ENCODE measurements at places on chromosomes 12 and 14.

DNA sequence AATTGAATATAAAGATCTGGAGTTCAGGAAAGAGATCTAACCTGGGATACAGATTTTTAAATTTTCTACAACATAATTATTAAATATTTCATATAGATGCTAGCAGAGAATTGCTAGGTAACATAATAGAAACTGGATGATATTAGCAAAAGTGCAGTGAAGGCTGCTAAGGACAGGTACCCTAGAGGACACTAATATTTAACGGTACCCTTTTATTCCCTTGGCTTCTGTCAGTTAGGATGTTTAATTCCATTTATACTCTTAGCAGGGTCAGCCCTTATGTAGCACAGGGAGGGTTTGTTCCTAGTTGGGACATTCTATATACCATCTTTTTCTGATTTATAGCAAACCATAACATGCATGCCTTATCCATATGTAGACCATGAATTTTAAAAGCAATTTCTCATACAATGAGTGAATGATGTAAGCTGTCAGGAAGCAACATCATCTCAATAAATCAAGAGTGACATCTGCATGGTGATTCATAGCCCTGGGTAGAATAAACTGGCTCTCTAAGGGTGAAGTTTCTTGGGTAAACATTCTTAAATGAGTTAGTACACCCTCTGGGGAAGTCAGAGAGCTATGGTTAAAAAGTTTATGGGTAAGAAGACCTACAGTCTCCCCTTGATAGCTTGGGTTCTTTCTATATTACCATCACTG is 404.4 kb upstream of the MGAT4C start:
- no peak for DNase-seq

GRCh38 chr14:72500234-72500838 is 393.6 kb downstream of the DPF3 start:
- no peak for DNase-seq

DNA sequence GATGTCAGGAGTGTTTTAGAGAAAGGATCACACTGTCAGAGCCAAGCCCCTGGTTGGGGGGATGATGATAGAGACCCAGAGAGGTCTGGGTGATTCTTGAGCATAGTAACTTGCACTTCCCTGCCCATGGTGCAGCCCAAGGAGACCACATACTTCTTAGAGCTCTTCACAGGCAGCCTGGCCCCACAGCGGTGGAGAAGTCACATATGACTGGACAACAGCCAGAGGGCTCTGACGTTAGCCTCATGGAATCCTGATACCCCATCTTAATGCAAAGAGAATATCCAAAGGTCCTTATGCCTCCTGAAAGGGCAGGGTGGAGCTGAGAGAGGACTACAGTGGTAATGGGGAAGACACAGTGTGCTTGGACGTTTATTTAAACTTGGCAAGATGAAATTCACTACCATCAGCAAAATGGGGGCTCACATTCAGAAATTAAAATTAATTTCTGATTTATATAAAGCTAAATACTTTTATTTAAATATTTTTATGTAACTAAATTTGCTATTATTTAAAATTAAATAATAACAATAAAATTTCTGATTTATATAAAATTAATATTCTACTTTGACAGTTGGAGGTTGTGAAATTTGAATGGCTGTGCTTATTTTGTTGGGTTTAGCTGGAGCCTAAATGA is 131.3 kb downstream of the KTN1 start:
- DNase-seq: no peak

GRCh38 chr12:109466821-109467220 is 10.3 kb downstream of the KCTD10 start:
- no peak for DNase-seq

- DNase-seq: peak; percentile 59
These were observed 43.1 kb downstream of the ALDH1L2 start for GRCh38 chr12:105041186-105041585.

GRCh38 chr14:71687166-71687831 is 244.9 kb upstream of the RGS6 start:
- no peak for DNase-seq

- DNase-seq: no peak
These were observed 19.4 kb upstream of the PTGDR start for GRCh38 chr14:52248057-52248456.

- DNase-seq: no peak
These were observed 30.6 kb downstream of the USP15 start for GRCh38 chr12:62290846-62291245.

- no peak for DNase-seq
These were observed 32.4 kb downstream of the BICD1 start for GRCh38 chr12:32139064-32139421.

DNA sequence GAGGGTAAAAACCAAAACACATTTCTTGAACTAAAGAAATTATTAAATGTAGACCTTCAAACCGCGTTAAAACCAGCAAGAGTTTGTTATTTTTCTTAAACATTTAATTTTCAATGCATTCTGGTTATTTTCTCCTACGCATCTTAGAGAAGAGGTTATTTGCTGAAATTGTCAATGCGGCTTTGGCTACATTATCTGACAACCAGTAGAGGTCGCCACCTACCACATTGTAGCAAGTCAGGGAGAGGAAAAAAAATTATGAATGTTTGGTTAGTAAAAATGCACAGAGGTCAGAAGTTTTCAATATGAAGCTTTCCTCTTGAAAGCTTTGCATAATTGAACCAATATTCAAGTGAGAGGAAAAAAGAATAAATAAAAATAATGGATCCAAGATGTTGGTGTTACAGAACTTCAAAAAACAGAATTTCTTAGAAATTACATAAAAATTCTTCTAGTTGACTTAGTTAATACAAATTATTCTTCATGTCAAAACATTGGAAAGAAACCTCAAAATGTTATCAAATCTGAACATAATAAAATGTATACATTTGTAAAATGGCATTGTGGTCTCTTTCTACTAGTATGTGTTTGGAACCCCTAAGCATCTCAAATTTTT is 159.4 kb upstream of the TMTC2 start:
- DNase-seq: peak; percentile 53

DNA sequence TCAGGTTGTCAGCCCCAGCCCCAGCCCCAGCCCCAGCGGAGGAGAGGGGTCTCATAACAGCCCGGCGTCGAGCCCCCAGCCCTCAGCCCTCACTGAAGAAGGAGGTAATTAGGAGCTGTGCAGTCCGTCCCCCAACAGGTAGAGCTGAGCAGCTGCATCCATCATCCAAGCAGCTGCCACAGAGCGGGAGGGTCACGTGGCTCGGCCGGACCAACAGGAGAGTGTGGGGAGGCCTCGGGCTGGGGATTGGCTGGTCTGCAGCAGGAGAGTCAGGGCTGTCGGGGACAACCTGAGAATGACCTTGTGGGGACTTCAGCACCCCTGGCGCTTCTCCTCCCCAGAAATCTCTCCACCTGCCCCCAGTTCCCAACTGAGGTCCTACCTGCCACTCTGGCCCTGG is 29.6 kb downstream of the SMUG1 start:
- no peak for DNase-seq

DNA sequence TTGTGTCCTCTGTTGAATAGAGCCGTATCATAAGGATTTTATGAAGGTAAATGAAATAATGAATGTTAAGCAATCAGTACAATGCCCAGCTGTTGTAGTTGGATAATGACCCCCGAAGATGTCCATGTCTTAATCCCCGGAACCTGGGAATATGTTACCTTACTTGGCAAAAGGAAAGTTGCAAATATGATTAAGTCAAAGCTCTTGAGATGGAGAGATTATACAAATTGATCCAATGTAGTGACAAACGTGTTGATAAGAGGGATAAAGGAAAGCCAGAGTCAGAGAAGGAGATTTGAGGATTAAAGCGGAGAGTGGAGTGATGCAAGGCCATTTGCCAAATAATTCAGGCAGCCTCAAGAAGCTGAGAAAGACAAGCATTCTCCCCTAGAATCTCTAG is 19.2 kb upstream of the MGAT4C start:
- DNase-seq: no peak

DNA sequence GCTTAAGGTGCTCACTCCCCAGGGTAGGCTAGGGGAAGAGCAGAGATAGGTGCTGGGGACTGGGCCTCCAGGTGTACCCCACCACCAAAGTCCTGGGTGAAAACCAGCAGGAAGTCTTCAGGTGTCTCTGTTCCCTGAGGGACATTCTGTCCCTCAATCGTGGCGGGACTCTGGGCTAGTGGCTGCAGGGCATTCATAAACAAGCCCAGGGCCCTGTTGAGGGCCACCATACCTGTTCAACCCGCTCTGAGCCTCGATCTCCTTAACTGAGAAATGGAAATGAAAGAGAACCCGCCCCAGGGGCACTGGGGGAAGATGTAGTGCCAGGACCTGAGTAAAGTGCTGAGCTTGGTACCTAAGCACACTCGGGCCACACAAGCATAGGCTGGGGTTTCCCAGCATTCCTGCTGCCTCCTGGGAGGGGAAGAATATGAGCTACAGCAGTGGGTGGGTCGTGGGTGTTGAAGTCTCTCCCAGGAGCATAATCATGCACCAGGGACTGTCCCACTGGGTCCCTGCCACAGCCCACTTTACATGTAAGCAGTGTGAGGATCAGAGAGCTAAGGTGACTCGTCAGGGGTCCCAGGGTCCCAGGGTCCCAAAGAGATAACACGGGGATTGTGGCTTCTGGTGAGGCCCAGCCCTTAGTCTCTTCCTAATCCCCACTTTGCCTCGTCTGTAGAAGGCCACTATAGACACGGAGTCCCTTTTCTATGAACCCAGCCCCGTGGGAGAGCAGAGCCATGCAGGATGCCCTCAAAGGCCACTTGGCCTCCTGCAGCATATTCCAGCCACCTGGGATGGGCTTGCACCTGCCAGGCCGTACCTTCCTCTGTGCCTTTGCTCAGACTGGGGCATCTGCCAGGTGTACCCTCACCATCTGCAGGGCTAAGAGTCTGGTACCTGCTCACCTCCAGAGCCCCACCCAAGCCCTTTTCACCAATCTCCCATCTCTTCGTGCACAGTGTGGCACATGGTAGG is 14.4 kb downstream of the FAM222A start:
- no peak for DNase-seq

DNA sequence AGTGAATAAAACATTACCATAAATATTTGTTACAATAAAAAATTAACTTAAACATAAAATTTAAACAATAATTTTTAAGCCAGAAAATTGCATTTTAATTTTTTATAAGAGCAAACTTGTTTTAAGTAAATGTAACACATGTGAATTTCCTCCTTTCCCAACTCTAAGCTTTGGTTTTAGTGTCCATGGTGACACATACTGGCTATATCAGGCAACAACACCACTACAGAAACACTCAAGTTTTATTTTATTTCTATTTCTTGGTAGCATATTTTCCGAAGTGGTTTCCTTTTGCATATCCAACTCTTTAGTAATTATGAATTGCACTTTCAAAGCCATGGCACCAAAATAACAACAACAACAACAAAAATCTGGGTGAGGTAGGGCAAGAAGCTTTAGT is 2.2 kb downstream of the NELL2 start:
- DNase-seq: no peak

GRCh38 chr14:91228112-91229004 is 16.1 kb downstream of the GPR68 start:
- no peak for DNase-seq

DNA sequence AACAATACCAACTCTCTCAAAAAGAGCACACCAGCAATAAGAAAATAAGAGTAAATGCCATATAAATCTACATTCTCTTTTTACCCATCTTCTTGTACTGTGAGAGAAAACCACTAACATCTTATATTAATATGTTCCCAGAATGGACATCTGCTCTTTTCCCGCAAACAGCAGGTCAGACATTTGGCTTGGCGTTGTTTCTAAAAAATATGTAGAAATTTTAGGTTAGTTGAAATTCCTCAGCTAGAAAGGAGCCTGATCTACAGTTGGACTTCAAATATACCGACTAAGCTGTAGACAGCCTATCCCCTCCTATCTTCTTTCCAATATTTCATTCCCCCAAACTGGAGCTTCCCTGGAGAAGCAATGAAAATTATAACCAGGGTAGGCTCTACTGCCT is 88.7 kb downstream of the PPP2R5E start:
- DNase-seq: no peak

DNA sequence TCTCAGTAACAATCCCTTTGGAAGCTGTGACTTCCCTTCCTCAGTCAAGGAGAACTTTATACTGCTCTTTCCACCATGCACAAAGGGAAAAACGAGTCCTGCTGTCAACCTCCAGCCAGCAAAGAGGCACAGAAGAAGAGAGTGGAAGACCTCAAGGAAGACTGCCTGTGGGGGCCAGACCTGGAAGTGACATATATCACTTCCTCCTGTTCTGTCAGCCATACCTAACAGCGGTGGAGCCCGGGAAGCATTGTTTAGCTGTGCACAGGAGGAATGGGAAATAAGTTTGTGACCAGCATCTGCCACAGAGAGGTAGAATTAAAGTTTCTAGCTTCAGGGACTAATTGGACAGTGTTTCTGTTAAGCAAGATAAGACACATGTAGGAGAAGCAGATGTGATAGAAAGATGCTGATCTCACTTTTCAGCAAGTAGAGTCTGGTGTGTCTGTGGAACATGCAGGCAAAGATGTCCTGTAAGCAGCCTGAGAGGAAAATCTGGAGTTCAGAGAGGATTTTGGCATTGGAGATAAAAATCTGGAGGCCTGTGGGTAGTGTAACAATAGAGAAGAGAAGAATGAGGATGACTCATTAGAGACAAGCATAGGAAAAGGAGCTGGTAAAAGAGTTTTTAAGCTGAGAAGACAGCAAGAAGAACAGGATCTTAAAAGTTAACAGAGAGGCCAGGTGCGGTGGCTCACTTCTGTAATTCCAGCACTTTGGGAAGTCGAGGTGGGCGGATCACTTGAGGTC is 141.6 kb upstream of the CPSF6 start:
- no peak for DNase-seq

DNA sequence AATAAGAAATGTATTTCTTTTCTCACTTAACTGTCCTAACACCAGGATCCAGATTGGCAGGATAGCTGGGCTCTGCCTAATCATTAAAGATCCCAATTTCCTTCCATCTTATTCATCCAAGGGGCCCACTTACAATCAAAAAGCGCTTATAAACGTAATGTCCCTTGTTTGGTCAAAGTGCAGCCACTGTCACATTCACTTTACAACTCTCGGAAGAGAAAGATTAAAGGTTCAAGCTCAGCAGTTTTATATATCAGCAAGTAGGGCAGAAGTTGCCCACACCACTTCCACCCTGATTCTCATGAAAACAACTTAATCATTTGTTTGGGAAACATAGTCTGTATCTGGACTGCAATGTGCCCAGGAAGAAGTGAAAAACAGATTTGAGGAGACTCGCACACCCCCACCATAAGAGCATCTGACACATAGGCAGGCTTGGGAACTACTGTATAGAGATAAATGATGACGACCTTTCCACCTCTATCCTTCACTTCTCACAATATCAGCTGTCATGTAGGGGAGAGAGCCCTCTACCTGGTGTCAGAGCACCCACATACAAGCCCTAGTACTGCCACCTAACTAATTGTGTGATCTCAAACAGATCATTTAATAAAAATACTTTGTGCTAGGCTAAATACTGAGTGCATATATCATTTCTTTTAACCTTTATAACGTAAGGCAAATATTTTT is 80.8 kb downstream of the CAPZA3 start:
- DNase-seq: no peak

Data from left hindlimb (tissue), 1 donor.